ENCODE measurements at places on chromosomes 12 and 14.

GRCh38 chr12:85000729-85001128 lies 35.3 kb downstream of the TSPAN19 start:
- DNase-seq = no peak

DNA sequence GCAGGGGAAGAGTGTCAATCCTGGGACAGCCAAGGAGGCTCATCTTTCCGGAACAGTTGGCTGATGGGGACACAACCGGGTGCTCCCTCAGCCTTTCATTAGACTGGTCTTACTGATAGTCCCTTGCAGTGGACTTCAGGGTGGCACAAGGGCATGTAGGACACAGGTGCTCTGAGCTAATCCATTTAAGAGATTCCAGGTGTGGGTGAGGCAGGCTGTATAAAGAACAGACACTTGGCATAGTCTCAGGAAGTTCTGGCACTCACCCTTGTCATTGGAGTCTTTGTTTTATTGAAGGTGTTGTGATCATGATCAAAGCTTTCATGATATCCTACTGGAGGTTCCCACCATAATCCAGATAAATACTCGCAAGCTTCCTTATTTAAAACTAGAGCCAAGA lies 341.6 kb downstream of the EMP1 start:
- DNase-seq = no peak

GRCh38 chr14:58395812-58396788 lies at the start of gene TOMM20L:
Gene TOMM20L, plus strand, starts transcription at chr14:58395930. Its CDS starts 28 bp downstream, at chr14:58395958.
- peak; percentile 68 for DNase-seq

- no peak for DNase-seq
These were observed 103.5 kb downstream of the MED13L start for GRCh38 chr12:116174006-116174405.

DNA sequence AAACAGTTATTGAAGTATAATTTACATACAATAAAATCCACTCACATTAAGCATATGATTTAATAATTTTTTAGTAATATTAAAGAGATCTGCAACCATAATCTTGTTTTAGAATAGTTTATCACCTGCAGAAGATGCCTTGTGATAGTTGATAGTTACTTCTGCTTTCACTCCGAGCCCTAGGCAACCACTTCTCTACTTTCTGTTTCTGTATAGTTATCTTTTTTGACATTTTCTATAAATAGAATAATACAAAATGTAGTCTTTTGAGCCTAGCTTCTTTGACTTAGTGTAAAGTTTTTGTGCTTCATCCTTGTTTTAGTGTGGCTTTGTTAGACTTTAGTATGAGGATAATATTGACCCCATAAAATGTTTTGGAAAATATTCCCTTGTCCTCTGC lies 111.0 kb downstream of the MNAT1 start:
- DNase-seq = no peak

- no peak for DNase-seq
These were observed 3.9 kb downstream of the SLCO1A2 start for GRCh38 chr12:21330682-21331253.

DNA sequence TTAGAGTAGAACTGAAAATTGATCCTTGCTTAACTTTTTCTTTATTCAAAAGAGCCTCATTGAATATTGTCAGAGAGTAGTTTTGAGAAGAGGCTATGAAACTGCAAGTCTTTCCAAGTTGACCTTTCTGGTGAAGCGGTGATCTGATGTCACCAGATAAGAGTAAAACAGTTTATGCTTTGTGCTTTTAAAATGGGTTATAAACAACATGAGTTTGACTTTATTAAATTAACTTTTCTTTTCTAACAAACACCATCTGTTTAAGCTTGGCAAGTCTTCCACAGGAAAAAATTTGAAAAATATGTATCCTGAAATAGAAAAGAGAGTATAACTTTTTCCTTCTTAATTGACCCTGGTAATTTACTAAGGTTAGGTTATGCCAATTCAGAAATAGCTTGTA lies 408.7 kb upstream of the NOVA1 start:
- DNase-seq = no peak

DNA sequence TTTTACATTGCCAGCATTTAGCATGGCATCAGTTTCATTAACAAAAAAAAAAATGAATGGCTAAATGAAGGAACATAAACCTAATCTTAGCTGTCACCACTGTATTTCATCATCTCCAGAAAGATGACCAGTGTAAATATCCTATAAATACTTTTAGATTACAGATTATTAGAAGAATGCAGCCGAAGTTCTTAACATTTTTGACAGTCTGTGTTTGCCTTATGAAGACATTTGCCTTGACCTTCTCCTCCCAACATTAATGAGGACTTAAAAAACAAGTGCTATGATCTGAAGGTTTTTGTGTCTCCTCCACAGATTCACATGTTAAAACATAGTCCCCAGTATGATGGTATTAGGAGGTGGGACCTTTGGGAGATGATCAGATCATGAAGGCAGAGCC lies 253.0 kb downstream of the SNAPC1 start:
- peak; percentile 17 for DNase-seq

DNA sequence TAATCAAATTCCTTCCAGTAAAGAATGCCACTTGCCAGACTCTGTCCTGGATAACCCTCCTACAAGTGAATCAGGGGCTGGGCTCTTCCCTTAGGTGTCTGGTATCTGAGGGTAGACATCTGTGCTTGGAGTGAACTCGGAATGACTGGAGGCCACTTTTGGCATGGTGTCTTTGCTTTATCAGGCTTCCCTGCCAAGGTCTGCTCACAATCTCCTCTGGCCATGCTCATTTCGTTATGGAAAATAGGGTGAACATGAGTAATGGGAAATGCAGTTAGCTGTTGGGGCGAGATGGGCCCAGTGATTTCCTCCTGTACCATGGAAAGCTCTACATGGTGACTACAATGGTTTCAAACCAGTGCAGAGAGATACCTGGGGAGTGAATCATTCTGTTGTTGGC lies 212.9 kb downstream of the NRXN3 start:
- DNase-seq = no peak

DNA sequence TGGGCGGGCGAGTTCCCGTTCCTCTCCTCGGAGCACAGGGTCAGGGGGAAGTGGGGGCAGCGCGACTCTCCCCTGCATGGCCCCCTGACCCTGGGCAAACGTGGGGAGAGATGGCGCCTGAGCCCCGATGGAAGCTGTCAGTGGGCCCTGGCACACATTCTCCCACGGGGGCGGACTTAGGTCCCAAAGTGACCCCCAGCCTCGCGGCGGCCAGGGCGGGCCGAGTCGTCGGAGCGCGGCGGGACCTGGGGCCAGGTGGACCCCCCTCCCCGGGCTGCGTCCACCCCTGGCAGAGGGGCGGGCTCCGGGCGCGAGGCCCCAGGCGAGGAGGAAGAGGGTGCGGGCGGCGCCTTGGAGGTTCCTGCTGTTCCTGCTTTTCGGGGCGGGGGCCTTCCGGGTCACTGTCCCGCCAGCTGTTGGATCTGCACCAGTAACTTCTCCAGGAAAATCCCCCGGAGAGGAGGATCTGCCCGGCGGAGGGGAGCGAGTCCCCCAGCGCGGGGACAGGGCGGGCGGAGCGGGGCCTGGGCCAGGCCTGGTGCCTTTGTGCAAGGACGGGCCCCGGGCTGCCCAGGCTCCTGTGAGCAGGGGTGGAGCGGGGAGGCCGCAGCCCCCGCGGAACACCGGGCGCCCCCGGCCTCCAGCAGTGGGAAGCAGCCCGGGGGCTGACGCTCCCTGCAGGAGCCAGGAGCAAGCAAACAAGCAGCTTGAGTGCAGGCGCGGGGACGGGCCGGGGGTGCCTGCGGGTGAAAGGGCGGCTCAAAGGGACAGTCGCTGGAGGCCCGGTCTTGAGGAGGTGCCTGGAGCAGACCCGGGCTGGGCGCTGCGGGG lies 15.3 kb downstream of the TNFAIP2 start:
- peak; percentile 48 for DNase-seq

GRCh38 chr14:38089123-38089522 lies 118.6 kb upstream of the SSTR1 start:
- DNase-seq = no peak

GRCh38 chr14:61623927-61624326 lies 71.4 kb upstream of the HIF1A start:
- DNase-seq = no peak

DNA sequence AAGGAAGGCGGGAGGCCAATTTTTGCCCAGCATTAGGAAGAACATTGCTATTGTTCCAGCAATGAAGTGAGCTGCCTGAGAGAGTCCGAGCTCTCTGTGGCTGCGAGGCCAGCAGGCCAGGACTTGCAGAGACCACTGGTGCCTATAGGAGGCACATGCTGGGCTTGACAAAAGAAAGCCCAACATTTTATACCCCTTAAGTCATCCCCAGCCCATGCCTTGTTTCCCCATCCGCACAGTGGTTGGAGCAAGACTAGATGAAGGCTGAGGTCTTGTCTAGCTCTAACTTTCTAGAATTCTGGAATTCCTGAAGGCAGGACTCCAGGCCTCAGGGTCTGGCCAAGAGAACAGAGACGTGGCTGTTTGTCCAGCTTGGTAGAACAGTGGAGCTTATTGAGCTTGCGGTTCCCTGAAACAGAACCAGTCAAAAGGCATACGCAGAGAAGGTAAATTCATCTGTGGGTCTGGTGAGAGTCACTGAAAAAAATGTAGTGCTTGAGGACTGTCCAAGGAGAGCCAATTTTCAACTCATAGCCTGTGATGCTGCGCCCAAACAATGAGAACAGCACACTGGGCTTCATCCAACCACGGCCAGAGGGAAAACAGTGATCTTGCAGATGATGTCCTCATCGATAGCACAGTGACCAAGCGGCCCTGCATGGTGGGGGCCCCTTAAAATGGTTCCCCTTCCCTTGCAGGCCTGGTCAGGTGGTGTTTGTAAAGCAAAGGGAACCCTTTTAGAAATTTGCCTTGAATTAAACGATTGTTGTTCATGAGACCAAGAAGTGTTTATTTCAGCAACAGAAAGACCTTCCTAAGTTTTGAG lies 27.1 kb upstream of the COL2A1 start:
- DNase-seq = no peak

Data from umbilical cord (tissue), 2 donors.